ENCODE measurements at places on chromosomes 7 and 10.

DNA sequence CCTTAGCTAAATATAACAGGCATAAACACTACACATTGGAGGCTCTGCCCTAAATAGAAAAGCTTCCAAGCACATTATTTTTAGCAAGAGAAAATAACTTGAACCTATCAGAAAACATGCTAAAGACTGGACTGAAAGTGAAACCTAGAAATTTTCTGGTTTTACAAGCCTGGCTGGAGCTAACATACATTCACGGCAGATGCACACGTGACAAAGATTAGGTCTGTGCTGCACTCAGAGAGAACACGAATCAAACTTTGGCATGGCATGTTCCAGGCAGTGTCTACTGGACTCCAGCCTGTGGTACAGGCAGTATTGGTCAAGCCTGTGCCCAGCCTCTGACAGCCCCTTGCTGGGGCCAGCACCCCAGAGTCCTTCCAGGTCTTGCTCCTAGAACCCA lies 94.1 kb upstream of the PCBD1 start:
- no peak for DNase-seq

DNA sequence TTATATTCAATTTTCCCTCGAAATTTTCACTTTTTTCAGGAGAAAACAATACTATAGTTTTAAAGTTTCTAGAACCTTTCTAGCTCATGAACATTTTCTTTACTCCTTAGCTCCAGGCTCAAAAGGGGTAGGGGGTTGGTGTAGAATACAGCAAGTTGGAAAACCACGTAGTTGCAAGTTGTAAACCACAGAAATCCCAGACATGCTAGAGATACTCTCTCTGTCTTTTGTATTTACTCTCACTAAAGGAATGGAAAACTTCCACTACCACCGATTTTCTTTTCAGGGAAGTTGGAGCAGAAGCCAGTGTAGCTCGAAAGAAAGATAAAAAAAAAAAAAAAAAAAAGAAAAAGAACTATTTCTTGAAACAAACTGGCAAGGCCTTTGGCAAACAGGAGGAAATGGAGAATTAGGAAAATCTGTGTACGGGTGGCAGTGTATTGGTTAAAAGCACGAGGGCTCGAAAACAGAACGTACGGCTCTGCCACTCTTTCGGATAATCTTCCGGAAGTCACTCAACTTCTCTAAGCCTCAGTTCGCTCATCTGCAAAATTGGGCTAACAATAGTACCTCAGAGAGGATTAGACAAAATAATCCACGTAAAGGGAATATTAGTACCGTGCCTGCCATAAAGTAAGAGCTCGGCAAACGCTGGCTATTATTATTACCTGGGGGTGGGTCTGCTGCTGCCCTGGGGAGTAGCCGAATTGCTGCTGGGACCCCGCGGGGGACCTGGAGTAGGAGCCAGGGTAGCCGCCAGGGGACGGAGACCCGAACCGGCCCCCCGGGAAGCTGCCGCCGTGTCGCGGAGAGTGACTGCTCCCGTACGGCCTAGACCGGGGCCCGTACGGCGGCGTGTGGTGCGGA lies 628 bp downstream of the MPLKIP start:
- DNase-seq = peak; percentile 31

DNA sequence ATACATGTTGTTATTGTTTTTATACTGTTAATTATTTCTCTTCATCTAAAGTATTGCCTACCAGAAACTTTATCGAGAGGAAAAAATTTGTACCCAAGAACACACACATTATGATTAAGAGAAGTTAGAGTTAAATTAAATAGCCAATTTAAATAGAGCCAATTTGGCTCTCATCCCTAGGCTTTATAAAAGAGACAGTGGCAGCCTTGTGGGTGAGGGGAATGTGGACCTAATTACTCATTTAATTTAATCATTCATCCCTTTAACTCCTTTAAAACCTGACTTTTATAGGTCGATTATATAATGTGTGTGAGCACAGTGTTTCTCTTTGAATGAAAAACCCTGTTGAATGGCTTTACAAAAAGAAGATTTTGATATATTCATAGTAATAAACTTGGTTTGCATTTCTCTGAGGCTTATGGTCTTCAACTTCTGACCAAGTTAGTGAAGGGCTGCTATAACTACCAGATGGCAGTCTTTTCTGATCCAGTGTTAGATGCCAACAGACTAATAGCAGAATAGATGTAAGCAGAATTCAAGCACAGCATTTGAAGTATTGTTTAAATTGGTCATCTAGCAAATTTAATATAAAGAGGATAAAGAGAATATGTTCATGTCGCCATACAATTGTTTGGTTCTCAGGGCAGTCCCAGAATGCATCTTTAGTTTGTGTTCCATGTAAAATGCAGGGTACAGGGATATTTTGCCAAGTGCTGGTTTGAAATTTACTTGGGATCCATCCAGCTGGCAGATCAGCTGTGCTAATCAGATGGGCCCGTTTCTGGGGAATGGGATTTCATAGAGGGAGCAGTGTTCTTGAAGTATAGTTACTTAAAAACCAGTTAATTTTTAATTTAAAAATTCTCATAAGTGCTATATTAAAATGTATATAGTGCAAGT lies 25.3 kb downstream of the ADD3 start:
- DNase-seq = no peak

DNA sequence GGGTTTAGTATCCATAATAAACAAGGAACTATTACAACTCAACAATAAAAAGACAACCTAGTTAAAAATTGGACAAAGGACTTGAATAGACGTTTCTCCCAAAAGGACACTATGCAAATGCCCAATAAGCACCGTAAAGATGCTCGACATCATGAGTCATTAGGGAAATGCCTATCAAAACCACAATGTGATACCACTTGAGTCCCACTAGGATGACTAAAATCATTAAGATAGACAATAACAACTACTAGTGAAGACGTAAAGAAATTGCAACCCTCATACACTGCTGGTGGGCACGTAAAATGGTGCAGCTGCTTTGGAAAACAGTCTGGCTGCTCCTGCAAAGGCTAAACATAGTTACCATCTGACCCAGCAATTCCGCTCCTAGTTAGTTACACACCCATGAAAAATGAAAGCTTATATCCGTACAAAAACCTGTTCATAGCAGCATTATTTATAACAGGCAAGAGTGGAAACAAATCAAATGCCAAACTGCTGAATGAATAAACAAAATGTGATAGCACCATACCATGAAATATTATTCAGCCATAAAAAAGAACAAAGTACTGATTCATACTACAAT lies 17.3 kb downstream of the CCDC3 start:
- peak; percentile 80 for DNase-seq

- no peak for DNase-seq
Observed at GRCh38 chr10:48748573-48748972, 63.9 kb downstream of the WDFY4 start.

- no peak for DNase-seq
Observed at GRCh38 chr10:131676800-131677421, 223.9 kb upstream of the PPP2R2D start.

DNA sequence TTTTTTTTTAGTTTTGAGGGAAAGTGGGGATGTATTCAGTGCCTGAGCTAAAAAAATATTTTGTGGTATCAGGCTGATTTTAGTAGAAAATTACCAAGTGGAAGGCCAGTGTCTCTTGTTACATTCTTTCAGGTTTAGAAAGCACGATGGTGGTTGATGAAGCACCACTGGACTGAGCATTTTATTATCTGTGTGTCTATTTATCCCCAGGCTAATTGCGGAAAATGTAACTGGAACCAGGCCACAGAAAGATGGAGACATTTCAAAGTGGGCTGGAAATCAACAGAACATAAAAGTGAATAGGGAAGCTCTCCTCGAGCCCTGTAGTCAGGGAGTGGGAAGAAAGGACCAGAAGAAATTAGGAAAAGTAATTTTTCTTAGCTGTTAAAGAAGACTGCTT lies 261.0 kb downstream of the STK31 start:
- peak; percentile 91 for DNase-seq

DNA sequence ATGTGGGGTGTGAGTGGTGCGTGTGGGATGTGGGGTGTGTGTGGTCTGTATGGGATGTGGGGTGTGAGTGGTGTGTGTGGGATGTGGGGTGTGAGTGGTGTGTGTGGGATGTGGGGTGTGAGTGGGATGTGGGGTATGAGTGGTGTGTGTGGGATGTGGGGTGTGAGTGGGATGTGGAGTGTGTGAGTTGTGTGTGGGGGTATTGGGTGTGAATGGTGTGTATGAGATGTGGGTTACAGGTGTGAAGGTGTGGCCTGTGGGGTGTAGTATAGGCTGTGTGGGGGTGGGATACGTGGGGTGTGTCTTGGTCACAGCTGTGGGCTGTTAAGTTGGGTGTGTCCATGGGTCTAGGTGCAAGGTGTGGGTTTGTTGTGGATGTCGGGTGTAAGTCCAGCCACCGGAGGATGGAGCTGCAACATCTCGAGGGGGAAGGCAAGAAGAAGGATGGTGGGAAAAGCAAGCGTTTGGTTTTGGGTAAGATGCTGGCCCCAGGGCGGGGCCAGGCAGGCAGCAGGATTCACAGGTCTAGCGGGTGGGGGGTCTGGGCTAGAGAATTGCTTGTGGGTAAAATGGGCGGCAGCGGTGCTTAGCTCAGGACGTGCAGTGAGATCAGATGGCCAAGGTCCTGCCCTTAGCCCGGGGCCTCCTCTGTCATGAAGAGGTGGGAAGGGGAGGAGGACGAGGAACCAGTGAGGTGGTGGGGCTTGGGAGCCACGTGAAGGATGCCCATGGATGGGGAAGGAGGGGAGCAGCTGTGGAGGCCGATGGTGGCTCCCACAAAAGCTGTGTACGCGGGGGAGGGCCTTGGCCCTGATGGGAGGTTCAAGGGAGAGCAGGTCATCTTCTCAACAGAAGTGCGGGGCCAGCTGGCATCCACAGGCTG lies 60.1 kb downstream of the CFAP46 start:
- DNase-seq = no peak

- no peak for DNase-seq
Observed at GRCh38 chr7:155453296-155454182, 4.4 kb upstream of the EN2 start.

- DNase-seq = peak; percentile 82
Observed at GRCh38 chr10:127919418-127920271, 12.7 kb downstream of the PTPRE start.

DNA sequence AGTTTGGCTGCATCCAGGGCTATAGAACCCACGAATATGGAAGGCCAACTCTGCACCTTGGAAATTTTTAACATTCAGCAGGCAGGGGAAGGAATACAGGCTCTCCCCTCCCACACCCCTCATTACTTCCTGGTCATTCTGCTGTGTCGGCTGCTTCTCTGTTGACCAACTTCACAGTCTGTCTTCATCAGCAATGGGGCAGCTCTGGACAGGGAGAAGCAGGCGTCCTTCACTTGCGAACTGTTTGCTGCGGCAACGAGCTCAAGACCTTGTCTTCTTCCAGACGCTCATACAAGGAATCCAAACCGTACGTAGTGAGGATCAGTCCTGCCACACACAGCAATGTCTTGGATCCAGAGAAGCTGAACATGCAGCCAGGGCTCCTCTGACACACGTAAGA lies 192.2 kb downstream of the DIP2C start:
- no peak for DNase-seq
